T-helper 22 cell (primary cell): ENCODE measurements at places on chromosomes 11 and 22.

DNA sequence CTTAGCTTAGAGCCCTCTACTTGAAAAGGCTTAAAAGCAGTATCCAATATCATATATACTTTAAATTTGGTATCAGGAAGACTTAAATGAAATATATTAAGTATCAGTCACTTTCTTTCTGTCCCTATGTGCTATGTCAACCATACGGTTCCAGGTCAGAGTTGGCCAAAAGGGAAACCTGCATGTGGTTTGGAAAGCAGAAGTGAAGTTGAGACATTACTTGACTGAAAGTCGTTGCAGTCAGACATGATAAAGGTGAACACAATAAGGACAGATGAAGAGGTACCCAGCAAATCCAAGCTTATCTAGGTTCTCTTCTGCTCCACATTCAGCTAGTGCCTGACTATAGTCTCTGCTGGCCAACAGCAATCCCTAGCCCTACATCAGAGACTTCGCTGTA lies 336.8 kb downstream of the KCNA4 start:
- DNase-seq = no peak

GRCh38 chr11:73149105-73149504 lies 7.0 kb upstream of the FCHSD2 start:
- DNase-seq = no peak

- DNase-seq = no peak
Observed at GRCh38 chr22:21054714-21055563, 9.2 kb downstream of the LRRC74B start.

GRCh38 chr11:36508743-36509142 lies 1.3 kb downstream of the TRAF6 start:
- DNase-seq = no peak

DNA sequence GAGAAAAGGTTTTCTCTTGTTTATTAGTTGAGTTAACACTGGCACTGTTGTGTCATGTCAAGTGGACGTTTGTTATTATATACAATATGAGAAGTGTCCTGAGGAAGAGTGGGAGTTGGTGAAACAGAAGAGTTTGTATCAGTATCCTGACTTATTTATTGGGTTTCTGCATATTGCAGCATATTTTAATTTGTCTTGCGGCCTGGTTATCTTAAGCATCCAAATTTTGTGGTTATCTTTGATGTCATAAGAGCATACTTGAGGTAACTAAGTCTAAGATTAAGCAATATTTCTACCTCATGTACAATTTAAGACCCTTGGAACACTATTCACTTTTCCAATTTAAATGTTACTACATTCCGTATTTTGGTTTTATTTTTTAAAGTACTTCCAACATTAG lies 103.5 kb downstream of the DDX10 start:
- no peak for DNase-seq

DNA sequence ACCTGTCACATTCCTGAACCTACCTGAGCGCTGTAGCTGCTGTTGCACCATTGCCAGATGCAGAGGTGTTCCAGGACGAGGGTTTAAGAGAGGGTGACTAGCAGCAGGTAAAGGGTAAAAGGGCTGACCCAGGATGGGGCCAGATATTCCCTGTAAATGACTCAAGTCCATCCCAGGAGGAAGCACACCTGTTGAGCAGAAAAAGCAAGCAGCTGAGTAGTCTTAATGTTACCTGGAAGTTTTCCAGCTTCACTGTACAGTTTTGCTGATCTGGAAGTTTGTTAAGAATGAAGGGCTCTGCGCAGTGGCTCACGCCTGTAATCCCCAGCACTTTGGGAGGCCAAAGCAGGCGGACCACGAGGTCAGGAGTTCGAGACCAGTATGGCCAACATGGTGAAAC lies 41.3 kb downstream of the DRG1 start:
- no peak for DNase-seq

- no peak for DNase-seq
Observed at GRCh38 chr22:36324414-36324813, 63.4 kb downstream of the MYH9 start.

GRCh38 chr11:19430346-19430745 lies 189.6 kb upstream of the E2F8 start:
- no peak for DNase-seq

GRCh38 chr11:121191818-121192217 lies 90.8 kb downstream of the TECTA start:
- no peak for DNase-seq

GRCh38 chr11:34348919-34349318 lies 8.9 kb downstream of the ABTB2 start:
- no peak for DNase-seq
